K562 (cell line): ENCODE measurements at places on chromosomes 5 and 9.

GRCh38 chr9:114250235-114250568, 72.7 kb upstream of the ORM1 start:
- no peak for DNase-seq

- DNase-seq, result no peak
These were observed 20.1 kb downstream of the FBXL17 start for GRCh38 chr5:108361771-108362170.

GRCh38 chr5:33346534-33346933, 94.2 kb upstream of the TARS1 start:
- DNase-seq, result no peak

DNA sequence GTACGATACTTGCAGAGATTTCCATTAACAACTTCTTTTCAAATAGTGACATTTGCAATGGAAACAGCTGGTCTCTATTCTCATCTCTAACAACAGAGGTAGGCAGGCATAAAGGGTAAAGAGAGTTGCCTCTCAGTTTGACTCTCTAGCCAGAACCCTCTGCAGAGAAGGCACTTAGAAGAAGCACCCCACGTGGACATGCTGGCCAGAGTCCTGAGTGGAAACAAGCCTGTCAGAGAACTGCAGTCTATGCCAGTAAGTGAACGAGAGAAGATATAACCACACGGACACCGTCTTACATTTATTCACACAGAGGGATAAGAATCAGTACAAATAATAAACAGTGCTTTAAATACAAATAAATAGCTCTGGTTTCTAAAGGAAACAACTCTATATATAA, 11.0 kb upstream of the LHX6 start:
- DNase-seq, result no peak

- DNase-seq, result no peak
These were observed 45.6 kb downstream of the COMMD10 start for GRCh38 chr5:116130471-116130870.
